ENCODE measurements at places on chromosomes 2 and 18. TPM values are rescaled to one million over a fixed set of nuclear protein-coding genes. Genes with fewer than 3 reads are reported as not detected.

GRCh38 chr2:121052023-121052422 is 233.0 kb downstream of the TFCP2L1 start:
- no peak for DNase-seq

- DNase-seq = no peak
Observed at GRCh38 chr2:163630836-163631235, 105.0 kb downstream of the FIGN start.

GRCh38 chr2:177731384-177731783 is 338.8 kb downstream of the AGPS start:
- DNase-seq = no peak

DNA sequence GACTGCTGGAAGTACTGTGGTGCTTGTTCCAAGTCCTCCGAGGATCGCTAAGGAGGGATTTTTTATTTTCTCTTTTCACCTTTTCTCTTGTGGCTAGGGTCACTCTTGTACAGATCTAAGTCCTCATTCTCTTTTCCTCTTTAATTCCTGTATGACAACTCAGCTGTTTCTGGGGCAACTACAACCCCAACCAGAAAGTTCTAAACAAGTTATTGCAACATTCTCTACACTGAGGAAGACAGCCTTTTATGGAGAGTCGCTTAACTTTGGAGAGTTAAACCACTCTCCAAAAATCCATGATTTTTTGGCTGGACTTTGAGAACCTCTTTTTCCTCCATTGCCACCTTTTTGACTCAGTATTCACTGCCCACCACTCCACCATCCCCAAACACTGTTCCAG is 74.0 kb upstream of the SESTD1 start:
- DNase-seq = no peak

DNA sequence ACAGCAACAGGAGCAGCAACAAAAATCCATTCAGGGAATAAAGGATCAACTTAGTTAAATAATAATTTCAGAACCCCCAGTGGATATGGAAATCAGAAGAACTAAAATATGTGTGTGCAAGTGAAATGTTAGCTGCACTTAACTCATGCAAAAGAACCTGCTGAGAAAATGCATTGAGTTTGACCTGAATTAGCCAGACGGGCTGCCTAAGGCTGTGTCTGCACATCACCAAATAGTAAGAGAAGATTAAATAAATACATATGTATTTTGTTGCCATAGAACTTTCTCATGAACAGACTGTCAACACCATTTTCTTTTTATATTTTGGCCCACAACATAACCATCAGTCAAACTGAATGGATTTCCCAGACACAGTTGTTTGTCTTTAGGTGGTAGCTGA is 262.0 kb upstream of the PIK3C3 start:
- no peak for DNase-seq

DNA sequence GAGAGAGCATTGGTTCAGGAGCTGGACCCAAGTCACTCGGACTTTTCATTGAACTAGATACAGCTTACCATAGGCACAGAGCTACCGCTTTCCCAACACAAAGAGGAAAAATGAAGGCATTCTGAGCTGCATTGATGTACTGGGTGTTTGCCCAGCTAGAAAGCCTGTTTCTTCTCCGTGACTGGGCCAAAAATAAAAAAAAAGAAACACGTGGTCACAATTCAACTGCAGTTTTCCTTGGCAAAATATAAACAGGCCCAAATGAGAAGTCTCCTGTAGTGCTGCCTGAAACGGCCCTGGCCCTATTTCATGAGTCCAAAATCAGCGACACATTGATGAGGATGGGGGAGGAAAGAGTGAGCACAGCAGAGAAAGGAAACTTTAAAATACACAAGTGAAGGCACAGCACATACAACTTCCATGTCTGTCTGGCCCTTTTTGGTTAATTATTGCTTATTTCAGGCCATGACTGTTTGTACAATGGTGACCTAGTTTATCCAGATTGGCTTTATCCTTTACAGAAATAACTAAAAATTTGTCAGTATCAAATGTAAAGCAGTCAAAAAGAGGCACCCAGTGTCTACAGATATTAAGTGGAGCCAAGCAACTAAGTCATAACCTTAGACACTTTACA is 179.7 kb downstream of the ICOS start:
- no peak for DNase-seq

- DNase-seq = no peak
Observed at GRCh38 chr2:11388262-11389051, 44.0 kb upstream of the ROCK2 start.

Gene REEP1
- total RNA-seq = 2.1 TPM

Gene KLHL29
- 41.0 TPM for total RNA-seq

Measured in tibial nerve (tissue), 4 donors.